ENCODE measurements at places on chromosomes 2 and 18. TPM values are rescaled to one million over a fixed set of nuclear protein-coding genes. Genes with fewer than 3 reads are reported as not detected.

SCG2 gene
- total RNA-seq = 1.5 TPM

- DNase-seq = no peak
Observed at GRCh38 chr18:59267503-59268126, 5.6 kb downstream of the RAX start.

CYP26B1 gene
- total RNA-seq = 0.31 TPM

RAB6C gene
- total RNA-seq = not detected

DNA sequence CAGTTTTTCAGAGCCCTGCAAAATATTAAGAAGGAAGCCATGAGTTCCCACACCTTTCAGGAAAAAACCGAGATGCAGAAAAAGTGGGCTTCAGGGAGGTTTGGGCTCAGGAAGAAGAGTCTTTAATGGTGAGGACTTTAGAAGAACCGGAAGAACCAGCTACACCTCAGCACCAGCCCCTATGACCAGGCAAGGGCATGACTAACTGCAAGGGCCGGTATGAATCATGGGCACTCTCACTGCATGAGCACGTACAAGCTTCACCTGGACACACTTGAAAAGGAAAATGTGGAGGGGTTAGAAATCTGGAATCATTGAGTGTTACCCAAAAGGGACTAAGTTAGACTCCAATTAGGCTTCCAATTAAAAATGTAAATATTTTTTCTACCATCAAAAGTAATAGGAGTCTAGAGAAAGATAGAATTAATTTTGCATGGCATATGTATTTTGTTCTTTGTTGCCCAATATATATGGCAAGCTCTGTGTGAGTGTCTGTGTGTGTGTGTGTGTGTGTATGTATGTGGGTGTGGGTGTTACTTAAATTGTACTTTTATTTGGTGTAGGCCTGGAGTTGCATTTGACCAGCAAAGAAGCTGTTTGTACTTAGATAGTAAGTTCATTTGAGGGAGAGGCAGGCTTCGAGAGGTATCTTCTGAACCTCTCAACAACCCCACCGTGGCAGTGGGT, 66.5 kb upstream of the THUMPD2 start:
- no peak for DNase-seq
